ENCODE measurements at places on chromosomes 4 and X.

GRCh38 chrX:68757331-68757730 lies 71.5 kb upstream of the EFNB1 start:
- DNase-seq = no peak

DNA sequence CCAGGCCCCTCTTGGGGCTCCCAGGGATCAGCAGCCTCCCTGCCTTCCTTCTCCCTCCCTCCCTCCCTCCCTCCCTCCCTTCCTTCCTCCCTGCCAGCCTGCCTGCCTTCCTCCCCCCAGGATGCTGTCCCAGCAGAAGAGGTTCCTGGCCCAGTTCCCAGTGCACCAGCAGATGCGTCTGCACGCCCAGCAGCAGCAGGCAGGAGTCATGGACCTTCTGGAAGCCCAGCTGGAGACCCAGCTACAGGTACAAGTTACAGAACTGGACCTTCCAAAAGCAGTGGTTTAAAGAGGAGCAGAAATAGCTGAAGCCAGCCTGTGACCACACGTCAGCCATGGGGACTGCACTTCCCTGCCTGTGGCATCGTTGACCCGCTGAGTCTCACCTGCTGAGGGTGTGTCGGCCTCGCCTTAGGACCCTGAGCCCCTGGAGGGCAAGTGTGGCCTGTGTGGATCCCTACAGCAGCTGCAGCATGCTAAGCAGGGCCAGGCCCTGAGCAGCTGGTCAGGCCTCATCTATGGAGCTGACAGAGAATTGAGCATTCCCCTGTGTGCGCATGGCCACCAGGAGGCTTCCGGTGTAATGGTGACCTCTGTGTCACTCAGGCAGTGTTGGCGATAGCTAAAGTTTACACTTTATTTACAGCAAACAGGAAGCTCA lies 84.7 kb downstream of the CRMP1 start:
- no peak for DNase-seq

DNA sequence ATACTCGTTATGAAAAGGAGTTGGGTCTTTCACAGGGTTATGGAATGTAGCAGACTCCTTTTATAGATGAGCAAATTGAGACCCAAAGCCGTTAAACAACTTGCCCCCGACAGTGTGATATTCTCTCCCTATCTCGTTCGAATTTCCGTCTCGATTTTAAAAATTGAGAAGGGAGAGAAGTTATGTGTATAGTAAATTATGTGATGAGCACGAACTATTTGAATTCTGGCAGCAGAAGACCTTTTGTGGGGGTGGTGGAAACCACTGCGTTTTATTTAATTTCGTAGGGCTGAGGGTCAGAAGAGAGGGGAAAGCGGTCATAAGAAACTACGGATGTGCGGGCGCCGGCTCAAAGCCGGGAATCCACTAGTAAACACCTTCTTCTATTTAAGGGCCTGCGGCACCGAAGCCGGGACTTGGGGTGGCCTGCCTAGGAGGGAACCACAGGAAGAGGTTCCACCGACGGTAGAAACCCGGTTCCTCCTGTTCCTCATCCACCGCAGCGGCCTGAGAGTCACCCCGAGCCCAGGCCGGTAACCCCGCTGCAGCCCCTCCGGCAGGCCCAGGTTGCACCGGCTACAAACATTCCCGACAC lies 1.5 kb upstream of the DDX3X start:
- no peak for DNase-seq

GRCh38 chrX:47502316-47503125 lies 19.5 kb upstream of the ZNF41 start:
- DNase-seq = no peak

GRCh38 chr4:126241634-126242033 lies 926.9 kb downstream of the FAT4 start:
- no peak for DNase-seq

- no peak for DNase-seq
Observed at GRCh38 chr4:15754323-15754722, 23.8 kb upstream of the CD38 start.

DNA sequence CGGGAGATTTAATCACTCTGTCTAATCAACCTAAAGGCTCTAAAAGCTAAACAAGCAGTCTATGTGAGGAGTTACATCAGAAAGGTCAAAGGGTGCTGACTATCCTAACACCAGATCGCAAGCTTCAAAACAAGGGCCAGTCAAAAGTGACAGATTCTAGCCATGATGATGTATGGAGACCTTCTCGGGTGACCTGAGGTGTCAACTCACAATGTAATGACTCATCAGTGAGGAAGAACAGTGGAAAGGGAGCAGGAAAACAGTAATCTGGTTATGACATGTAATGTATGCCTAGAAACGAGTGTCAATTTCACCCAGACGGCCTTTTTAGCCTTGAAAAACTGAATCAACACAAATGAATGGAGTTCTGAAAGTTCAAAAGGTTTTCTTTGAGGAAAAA lies 375.3 kb downstream of the IDS start:
- no peak for DNase-seq

- no peak for DNase-seq
Observed at GRCh38 chr4:139596034-139596683, 40.1 kb upstream of the SETD7 start.

DNA sequence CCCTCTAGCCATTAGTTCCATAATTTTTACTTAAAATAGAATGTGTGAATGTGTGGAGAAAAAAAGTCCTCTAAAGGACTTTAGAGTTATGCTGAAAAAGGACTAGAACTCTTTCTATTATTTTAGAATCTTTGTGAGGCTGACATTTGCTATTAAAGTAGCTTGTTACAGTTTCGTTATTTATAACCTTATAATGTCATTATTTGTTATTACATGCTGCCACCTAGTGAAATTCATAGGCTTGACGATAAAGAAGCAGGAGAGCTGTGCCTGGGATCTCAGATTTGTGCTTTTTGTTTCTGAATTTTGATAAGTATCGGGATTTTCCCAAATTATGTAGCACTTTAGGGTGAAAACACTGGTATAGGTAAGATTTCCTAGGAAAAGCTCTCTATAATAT lies 38.5 kb upstream of the TAPT1 start:
- DNase-seq = no peak

DNA sequence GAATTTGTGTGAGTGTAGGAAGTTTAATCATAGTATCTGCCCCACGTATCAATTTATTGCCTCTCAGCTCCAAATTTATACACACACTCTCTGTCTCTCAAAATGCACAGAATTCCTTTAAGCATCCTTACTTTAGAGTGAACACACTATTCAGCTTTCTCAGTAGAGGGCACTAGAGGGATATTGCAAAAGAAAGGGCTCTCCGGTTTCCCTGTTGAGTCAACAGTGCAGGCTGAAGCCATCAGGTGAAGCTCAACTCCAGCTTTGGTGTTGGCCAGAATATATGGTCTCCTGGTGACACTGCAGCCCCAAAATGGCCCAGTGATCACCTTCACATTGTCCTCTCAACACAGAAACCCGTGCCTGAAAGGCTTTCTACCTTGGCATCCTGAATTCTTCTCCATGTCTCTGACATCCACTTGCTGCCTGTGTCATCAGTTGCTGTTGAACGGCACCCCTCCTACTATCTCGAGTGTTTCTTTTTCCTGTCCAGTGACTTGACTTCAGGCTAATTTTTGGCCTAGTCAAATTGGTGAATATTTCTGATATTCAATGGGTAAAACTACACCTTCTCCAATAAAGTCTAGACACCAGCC lies 670.5 kb downstream of the GABRG1 start:
- DNase-seq = no peak

DNA sequence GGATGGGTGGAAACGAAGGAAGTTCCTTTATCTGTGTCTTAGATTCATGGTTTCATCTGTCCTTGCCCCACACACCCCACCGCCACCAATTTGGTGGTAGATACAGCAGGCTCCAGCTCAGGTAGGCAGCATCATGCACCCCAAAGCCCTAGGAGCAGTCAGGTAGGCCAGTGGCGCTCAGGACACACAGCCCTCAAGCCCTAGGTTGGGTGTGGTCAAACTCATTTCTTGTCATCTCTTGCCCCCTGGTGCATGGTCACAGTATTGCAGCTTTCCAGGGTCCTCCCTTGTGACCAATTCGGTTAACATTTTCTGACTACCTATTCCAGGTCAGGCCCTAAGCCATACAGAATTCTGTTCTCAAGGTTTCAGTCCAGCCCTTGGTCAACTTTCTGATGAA lies 14.5 kb upstream of the PRRG3 start:
- no peak for DNase-seq

DNA sequence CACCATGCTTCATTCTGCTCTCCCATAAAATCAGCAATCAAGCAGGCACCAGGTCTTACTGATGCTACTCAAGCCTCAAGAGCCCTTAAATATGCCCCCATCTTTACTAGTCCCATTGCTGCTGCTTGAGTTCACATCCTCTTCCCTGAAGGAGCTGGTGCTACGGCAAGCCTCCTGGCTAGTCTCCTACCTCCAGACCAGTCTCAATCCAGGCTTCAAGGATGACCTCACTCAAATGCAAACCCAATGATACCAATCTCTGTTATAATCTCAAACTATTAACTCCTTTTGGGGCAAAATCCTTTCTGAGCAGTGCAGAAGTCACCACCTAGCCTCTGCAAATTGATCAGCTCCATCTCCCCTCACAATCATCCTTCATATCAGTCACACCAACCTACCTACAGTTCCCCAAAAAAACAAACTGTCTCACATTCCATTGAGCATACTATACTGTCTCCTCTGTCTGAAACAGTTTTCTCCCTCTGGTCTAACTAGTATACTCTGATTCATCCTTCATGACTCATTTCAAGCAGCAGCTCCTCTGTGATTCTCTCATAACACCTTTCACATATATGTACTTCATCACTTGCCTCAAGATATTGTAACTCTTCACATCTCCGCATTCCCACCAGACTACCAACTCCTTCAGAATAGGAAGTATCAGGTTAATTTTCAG lies 30.0 kb downstream of the PAPSS1 start:
- no peak for DNase-seq

DNA sequence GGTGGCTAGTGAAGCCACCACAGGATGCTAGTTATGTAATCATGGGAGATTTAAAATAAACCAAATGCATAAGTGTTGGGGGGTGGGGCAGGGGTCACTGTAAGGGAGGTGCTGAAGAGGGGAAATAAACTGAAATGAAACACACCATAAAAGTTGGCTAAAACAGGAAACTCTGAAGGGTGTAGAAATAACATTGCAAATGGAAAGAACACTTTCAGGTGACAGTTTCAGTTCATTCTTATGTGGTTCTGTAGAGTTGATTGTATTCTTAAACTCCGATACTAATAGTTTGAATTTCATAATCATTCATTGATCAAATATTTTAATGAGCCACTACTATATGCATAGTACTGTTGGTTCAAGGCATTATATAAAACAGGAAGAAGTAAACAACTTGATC lies 80.1 kb downstream of the HDAC8 start:
- DNase-seq = no peak

DNA sequence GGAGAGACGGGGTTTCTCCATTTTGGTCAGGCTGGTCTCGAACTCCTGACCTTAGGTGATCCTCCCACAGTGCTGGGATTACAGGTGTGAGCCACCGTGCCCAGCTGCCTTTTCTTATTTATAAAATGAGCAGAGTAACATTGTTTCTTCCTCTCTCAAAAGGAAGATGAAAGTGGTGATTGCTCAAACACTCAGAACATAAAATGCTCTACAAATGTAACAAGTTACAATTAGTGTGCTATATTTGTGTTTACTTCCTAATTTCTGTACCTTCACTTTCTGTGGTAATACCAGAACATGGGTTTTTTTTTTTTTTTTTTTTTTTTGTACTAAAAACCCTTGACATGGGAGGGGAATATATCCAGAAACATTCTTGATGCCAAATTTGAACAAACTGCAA lies 197.9 kb downstream of the MGST2 start:
- DNase-seq = no peak

DNA sequence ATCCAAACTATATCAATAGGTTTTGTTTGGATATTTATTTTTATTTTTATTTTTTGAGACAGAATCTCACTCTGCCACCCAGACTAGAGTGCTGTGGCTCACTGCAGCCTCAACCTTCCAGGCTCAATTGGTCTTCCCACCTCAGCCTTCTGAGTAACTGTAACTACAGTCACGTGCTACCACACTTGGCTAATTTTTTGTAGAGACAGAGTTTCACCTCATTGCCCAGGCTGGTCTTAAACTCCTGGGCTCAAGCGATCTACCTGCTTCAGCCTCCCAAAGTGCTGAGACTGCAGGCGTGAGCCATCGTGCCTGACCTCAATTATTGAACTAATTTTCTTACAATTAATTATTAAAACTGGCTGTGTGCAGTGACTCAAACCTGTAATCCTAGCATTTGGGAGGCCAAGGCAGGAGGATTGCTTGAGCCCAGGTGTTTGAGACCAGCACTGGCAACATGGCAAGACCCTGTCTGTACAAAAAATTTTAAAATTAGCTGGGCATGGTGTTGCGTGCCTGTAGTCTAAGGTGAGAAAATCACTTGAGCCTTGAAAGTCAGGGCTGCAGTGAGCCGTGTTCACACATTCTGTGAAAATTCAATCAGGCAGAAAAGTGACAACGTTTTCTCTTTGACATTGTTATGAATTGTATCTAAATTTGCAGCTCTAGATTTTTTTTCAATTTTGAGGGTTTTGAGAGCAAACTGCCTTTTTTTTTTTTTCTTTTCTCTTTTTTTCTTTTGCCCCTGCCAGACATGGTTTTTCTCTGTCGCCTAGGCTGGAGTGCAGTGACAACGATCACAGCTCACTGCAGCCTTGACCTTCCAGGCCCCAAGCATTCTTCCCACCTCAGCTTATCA lies 66.0 kb downstream of the UBE2K start:
- no peak for DNase-seq

DNA sequence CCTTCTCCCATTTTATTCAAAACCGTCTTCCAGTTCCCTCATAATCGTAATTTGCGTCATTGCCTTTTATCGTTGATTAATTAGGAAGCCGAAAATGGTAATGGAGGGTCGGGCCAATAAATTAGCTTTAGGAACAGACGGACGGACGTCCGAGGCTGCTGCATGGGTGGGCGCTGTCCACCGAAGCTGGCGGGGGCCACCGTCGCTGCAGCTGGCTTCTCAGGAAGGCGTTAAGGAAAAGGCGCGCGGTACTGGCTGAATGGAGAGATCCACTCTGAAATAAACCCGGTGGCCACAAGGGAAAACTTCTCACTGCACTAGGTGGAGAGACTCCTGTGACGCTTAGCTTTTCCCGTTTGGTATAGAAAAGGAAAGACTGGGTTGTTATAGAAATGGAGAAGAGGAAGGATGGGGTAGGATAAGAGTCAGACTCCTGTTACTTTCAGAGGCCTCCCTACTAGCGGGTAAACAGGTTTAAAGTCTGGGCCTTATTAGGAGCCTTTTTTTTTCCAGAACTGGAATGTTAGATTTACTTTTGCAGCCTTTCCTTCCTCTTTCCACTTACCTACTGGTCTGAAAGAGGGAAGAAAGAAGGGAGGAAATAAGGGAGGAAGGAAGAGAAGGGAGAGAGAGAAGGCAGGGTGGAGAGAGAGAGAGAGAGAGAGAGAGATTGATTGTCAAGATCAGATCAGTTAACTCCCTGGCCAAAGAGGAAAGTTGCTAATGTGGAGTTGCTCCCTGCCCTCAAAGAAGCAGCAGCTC lies 11.3 kb upstream of the PRDM8 start:
- DNase-seq = no peak

DNA sequence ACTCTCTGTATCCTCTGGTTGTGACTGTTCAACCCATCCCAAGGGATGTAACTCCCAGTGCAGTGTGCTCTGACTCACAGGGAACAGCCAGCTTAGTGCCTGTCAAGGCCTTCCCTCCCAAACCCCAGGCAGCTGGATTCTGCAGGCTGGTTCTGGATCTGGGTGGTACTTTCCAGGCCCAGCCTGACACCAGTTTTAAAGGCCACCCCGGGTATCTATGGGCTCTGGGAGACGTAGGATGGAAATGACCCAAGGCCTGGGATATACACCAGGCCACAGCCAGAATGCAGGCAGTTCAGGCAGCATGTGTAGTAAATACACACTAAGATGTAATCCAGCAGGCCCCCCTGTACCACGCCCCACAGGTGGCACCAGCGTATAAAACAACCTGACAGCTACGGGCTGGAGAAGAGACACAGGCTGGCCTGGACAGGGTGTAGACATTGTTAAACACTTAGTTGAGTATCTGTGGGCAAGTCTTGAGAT lies 64.2 kb downstream of the SPINK2 start:
- DNase-seq = no peak

Data from cerebellar nuclear complex (tissue), 1 donor.